ENCODE measurements at places on chromosomes 5 and 9. TPM values are rescaled to one million over a fixed set of nuclear protein-coding genes. Genes with fewer than 3 reads are reported as not detected.

- DNase-seq, result peak; percentile 22
Observed at GRCh38 chr5:155839251-155840037, 487.5 kb upstream of the SGCD start.

GRCh38 chr5:170791325-170791954 lies 7.9 kb downstream of the GABRP start:
- peak; percentile 15 for DNase-seq

DNA sequence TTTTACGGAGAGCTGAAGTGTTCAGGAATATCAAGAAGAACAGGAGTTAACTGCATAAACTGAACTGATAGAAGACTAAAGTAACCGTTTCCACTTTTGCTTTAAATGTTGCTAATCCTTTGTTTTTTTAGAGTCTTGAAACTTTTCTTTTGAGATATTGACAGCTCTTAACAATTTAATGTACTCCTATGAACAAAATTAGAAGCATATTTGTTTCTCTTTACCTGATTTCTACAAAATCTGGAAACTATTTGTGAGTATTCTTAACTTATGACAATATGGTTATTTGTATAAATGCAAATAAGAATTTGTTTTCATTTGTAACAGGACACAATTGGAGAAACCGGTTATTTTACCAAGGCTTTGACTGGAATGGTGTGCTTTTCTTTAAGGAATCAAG lies 89.5 kb upstream of the FAM120A start:
- no peak for DNase-seq

GRCh38 chr5:103262422-103262871 lies 3.9 kb downstream of the MACIR start:
- no peak for DNase-seq

GRCh38 chr9:125885405-125886034 lies 138.3 kb downstream of the PBX3 start:
- no peak for DNase-seq

- DNase-seq, result no peak
Observed at GRCh38 chr9:70106571-70106970, 62.9 kb downstream of the MAMDC2 start.

DNA sequence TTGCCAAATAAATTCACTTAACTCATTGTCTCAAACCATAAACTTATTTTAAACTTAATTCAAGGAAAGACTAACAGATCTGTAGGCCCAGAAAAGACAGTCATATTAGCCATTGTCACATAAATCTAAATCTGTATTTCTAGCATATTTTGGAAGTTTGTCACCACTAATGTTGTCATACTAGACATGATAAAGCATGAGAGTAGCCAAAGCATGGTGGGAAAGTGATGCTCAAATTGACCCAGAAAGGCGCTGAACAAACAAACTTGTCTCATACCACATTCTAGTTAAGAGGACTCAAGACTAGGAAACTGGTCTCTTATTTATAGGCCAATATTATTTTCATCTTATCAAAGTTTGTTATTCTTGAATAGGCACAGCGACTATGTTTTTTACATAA lies 99.4 kb downstream of the VCAN start:
- no peak for DNase-seq

DNA sequence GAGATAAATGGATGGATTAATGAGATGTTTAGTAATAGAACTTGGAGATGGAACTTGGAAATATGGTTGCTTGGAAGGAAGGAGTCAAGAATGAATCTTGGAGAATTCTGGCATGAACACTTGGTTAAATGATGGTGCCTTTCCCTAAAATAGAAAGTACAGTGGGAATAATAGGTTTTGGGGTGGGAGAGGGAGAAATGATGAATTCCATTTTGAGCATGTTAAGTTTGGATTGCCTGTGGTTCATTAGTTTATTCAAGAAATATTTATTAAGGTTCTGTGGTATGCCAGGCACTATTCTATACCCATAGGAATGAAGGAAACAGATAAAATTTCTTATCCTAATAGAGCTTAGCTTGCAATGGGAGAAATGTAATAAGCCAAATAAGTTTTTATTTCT lies 58.4 kb downstream of the PBX3 start:
- no peak for DNase-seq

DNA sequence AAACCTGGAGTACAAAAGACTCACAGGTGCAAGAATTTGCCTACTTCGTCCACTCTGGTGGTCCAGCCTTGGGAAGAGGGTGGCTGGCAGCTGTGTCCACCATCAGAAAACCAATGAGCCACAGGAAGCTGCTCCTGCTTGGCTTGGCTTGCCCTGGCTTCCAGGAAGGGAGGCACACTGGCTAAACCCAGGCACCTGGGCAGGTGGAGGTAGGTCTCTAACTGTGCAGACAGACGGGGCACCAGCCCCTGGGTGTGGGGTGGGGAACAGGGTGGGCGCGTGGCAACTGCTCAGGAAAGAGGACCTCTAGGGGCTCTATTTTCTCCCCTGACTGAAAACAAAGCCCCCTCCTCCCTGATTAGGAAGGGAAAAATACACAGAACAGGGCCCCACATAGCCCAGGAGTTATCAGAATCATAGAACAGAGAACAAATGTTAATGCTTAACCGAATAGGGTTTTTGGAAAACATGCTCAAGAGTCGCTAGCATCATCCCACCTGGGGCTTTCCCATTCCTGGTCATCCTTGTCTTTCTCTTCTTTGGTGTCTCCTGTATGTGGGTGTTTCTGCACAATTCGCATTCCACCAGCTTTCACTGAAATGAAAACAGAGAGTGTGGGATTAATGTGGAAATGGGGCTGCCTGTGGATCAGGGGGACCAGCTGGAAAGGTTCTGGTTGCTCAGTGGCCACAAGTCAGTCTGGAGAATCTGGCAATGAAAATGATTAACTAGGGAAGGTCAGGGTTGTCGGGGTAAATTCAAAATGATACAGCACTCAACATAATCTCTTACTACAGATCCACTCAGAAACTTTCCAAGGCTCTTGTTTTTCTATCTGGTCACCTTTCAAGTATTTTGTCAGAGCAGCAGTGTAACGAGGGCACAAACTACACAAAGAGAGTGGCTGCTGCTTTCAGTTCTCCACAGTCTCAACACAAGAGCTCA lies 13.1 kb downstream of the DAP start:
- no peak for DNase-seq

DNA sequence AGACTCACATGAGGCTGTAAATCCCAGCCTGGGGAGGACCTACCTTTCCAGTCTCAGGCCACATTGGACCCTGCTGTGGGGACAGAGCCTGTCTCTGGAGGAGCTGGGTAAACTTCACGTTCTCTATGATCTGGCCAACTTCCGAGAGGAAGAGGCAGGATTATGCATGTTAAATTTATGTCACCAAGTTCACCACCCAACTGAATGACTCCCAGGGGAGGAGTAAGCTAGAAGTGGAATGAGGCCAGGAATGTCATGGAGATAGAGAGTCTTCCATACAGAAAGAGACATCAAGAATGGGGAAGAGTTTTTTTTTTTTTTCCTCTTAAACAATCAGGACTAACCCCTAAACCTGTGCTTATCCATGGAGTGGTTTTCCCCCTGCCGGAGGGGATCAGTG lies 90.3 kb upstream of the PALM2AKAP2 start:
- DNase-seq, result no peak

GRCh38 chr9:105401651-105402050 lies 46.2 kb upstream of the FSD1L start:
- DNase-seq, result no peak

DNA sequence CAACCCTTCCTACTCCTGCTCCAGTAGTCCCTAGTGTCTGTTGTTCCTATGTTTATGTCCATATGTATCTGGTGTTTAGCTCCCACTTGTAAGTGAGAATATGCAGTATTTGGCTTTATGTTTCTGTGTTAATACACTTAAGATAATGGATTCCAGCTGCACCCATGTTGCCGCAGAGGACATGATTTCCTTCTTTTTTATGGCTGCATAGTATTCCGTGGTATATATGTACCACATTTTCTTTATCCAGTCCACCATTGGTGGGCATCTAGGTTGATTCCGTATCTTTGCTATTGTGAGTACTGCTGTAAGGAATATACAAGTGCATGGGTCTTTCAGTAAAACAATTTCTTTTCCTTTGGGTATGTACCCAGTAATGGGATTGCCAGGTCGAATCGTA lies 5.2 kb upstream of the ARRDC3 start:
- no peak for DNase-seq

GRCh38 chr5:169861934-169862333 lies 118.4 kb downstream of the INSYN2B start:
- no peak for DNase-seq

PCSK1 gene
- total RNA-seq, result not detected

PCDHGB1 gene
- total RNA-seq, result 0.29 TPM

HMCN2 gene
- not detected for total RNA-seq

FBN2 gene
- 7.6 TPM for total RNA-seq

CYSRT1 gene
- total RNA-seq, result 0.17 TPM

PCDHGA6 gene
- 0.36 TPM for total RNA-seq

KCNIP1 gene
- 2.0 TPM for total RNA-seq

ABLIM3 gene
- total RNA-seq, result 15.6 TPM

SLC46A2 gene
- total RNA-seq, result not detected
